ENCODE measurements at places on chromosomes 13 and 19.
A peak's percentile ranks its signal among the peaks of the same experiment; 100 is the strongest.

- DNase-seq: no peak
Measured at GRCh38 chr19:13885826-13886365, 9.0 kb downstream of the NANOS3 start.

- no peak for DNase-seq
Measured at GRCh38 chr13:81012031-81012430, 671.1 kb upstream of the SPRY2 start.

DNA sequence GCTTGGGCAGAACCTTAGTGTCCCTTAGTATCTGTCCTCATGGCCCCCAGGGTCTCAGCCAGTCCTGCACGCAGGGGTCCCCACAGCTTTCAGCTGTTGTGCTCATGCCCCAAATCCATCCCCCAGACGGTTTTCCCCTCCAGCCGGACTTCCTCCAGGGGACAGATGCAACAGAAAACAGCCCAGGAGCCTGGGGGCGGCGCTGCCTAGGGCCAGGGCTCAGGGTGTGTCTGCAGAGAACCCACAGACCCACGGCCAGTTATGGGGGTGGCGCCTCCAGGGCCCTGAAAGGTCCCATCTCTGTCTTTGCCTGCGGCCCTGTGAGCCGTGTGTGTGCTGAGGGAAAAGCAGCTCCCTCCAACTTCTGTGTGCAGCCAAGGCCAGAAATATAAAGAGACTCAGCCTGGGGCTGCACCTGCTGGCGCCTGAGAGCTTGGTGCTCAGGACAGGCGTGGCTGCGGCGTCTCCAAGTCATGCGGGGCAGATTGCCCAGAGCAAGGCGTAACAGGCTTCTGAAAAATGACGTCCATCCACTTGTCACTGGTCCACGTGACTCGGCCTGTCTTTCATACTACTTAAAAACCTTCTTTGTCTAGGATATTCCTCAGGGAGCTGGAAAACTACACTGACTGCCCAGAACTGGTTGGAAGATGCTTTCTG is 22.1 kb upstream of the F7 start:
- no peak for DNase-seq

- no peak for DNase-seq
Measured at GRCh38 chr13:98339684-98340425, 162.8 kb upstream of the RNF113B start.

DNA sequence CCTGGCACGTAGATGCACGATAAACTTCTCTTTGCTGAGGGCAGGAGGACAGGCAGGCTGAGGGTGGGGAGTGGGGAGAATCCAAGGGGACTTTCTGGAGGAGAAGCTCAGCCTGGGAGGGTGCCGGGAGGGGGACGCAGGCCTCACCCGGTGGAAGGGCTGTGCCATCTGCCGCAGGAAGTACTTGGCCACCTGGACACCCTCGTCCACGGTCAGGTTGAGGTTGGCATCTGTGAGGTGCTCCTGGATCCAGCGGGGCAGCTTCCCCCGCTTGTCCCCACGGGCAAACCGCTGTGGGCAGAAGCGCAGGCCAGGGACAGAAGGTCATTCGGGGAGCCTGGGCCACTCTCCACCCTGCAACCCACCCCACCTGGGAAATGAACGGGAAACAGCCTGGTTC is 11.5 kb downstream of the KLC3 start:
- DNase-seq: no peak

DNA sequence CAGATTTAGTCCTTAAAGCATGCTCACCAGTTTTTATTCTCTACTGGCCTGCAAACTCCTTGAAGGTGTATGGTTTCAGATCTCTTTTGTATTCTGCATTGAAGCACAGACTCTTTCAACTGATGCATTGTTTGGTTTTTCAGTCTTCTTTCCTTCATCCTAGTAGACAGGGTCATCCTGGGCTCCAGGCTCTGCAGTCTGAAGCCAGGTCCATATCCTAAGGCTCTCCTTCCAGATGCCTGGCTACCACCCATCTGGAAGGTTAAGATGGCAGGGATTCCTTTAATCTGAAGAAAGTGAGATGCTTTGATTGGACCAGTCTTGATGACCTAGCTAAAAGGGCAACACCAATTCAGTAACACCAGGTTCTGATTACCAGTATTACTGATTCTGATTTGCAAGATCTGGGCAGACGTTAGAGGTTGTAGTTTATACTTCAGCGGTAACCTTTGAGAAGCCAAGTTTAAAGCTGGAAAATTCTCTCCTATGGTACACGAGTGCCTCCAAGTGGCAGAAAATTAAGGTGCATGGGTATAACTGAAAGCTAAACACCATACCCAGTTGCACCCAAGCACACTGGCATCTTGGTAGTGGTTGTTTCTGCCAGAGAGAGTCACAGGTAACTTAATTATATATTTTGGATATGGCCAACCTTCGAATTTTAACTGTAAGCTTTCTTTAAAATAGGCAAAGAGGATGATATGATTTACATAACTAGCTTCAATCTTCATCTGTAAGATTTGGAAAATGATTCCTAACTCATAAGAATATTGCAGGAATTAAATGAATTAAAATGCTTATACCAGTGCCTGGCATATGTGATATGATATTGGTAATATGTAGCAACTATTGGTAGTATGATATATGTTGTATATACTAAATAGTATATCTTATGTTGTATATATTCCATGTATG is 1651.9 kb upstream of the MIR17HG start:
- no peak for DNase-seq

DNA sequence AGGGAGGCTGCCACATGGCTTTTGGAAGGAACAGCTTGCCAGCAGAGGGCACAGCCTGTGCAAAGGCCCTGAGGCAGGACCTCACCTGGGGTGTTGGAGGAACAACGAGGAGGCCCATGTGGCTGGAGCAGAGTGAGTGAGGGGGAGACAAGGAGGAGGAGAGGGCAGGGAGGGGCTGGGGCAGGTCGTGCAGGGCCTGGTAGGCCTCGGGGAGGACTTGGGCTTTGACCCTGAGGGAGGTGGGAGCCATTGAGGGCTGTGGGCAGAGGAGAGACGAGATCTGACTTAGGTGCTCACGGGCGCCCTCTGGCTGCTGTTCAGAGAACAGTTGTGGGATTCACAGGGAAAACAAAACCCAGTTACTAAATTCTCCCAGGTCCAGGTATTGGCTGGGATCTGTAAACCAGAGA is 25.2 kb downstream of the ZNRF4 start:
- DNase-seq: peak; percentile 6

DNA sequence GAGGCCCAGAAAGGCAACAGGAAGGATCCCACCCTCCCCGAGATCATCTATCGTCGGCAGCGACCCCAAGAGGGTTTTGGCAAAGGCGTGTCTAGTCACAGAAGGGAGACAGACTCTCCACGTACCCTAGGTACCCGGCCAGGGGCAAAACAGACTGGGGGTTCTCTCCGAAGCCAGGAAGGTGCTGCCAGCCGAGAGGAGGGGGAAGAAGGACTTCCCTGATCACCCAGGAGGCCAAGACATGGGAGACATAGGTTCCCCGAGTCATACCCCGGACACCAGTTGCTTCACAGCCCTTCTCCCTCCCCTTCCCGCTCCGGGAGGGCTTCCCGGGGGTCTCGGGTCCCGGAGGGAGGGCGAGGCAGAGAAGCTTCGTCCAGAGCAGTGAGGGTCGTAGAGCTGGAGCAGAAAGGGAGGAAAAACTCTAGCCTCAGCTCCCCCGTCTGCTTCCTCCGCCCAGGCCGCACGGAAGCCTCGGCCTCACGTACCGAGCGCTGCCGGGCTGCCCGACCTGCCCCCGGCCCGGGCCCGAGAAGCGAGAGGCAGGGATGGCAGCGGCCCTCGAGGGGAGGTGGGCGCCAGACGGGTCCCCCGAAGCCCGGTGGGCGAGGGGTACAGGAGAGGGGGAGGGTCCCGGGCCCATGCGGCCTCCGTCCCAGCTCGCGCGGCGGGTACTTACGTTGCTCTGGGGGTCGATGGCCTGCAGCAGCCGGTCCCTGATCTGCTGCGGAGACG is 644 bp downstream of the MED26 start:
- DNase-seq: peak; percentile 10

GRCh38 chr19:40147693-40148347 is 43.4 kb upstream of the MAP3K10 start:
- DNase-seq: no peak

GRCh38 chr19:58558066-58558622 is at the start of gene UBE2M:
UBE2M (minus strand) TSS chr19:58558611; CDS start chr19:58558381, 230 bp downstream.
- DNase-seq: peak; percentile 51

DNA sequence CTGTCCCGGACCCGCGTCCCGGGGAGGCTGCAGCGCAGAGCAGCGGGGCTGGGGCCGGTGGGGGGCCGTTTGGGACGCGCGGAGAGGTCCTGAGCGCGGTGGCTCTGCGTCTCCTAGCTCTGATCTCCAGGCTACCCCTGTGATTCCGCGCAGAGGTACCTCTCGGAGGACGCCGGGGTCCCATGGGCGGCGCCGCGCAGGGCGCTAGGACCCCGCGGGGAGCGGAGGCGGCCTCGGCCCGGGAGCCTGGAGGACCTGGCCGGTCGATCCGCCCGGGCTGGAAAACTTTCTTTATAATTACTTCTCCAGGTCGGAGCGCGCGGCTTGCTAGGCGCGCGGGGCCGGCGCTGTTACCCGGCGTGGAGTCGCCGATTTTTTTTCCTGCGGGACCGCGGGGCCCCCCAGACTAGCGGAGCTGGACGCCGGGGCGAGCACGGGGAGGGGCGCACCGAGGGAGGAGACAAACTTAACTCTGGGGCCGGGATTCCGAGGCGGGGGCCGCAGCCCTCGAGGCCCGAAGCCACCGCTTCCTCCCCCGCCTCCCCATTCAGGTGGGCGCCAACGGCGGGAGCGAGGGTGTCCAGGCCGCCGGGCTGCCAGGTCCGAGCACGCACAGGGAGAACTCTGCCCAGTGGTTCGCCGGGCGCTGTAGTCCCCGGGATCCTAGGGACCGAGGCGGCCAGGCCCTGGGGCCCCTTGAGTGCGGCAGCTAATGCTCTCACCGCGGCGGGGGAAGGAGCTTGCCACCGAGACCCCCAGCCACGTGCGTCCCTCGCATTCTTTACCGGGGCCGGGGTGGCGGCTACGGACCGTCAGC is 848 bp upstream of the CEBPA start:
- no peak for DNase-seq

- DNase-seq: no peak
Measured at GRCh38 chr13:66528944-66529576, 701.1 kb downstream of the PCDH9 start.

GRCh38 chr19:19049406-19049805 is 14.4 kb upstream of the SLC25A42 start:
- DNase-seq: no peak

GRCh38 chr13:46184277-46184699 is 2.3 kb upstream of the LCP1 start:
- DNase-seq: peak; percentile 62

GRCh38 chr19:5466814-5467291 is 11.6 kb downstream of the ZNRF4 start:
- no peak for DNase-seq

DNA sequence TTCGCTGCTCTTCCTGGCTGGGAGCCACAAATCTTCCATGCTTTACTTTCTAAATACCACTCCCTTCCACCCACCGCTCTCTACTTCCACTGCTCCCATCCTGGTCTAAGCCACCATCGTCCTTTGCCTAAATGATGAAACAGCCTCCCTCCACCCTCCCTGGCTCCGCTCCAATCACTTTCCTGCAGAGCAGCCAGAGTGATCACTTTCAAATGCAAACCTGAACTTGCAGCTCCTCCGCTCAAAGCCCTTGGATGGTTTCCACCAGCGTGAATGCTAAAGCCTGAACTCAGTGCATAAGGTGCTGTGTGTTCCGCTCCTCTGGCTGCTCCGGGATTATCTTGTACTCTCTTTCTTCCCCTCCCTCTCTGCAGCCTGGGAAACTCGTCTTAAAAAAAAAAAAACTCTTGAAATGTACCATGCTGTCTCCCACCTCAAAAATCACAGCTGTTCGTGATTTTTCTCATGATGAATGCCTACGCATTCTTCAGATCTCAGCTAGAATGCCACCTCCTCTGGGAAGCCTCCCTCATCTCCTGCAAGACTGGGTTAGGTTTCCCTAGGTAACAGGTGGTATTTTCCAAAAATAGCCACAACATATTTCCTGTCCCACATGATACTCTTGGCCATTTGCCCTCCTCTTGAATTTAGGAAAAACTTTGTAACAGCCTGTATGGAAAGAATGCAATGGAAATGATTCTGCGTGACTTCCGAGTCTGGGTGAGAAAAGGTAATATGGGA is 3.7 kb upstream of the SIN3B start:
- no peak for DNase-seq

- no peak for DNase-seq
Measured at GRCh38 chr13:44622261-44622660, 46.1 kb upstream of the TSC22D1 start.

DNA sequence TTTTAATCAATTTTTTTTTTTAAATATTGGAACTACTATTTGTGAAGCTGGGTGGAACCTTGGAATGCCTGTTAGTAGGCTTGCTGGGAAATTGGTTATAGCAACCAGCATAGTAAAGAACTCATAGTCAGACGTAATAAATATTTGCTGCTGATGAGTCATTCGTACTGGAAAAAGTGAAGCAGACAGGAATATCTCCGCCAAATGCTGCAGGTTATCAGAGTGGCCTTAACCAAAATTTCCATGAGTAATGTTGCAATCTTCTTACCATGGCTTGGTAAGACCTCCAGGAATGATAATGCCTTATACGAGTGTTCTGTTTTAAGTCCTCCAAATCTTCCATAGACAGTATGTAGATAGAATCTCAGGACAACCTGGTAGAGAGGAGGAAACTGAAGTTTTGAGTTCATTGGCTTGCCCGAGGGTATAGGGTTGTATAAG is 34.2 kb downstream of the MBNL2 start:
- no peak for DNase-seq

GRCh38 chr13:23547000-23547590 is 23.1 kb upstream of the TNFRSF19 start:
- DNase-seq: no peak

- DNase-seq: no peak
Measured at GRCh38 chr13:25384758-25385410, 13.1 kb downstream of the ATP8A2 start.

- no peak for DNase-seq
Measured at GRCh38 chr19:37470216-37470615, 1.1 kb downstream of the ZNF570 start.

DNA sequence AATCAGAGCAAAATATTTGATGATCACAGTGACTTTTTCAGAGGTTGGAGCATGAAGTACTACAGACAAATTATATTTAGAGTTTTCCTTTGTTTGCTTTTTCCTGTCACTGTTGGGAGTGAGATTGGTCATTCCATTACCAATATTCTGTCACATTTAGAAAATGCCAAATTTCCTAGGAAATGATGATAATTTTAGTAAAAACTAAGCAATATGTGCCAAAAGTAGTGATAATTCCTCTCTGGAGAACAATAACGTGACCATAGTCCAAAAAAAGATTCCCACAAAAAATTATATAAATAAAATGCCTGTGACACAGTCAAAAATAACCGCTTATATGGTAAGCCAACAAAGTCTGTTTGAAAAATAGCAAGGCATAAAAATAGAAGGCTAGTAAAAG is 2719.4 kb downstream of the PCDH9 start:
- DNase-seq: no peak

GRCh38 chr19:3585301-3586126 is at the start of gene GIPC3:
GIPC3 (plus strand) TSS chr19:3585478; CDS start chr19:3585598, 120 bp downstream.
- no peak for DNase-seq

GRCh38 chr13:61684976-61685681 is 269.5 kb upstream of the PCDH20 start:
- no peak for DNase-seq

All from T-helper 9 cell (primary cell).